ENCODE measurements at places on chromosomes 2 and 18.

- DNase-seq = no peak
Measured at GRCh38 chr2:215370112-215370965, 58.5 kb downstream of the ATIC start.

DNA sequence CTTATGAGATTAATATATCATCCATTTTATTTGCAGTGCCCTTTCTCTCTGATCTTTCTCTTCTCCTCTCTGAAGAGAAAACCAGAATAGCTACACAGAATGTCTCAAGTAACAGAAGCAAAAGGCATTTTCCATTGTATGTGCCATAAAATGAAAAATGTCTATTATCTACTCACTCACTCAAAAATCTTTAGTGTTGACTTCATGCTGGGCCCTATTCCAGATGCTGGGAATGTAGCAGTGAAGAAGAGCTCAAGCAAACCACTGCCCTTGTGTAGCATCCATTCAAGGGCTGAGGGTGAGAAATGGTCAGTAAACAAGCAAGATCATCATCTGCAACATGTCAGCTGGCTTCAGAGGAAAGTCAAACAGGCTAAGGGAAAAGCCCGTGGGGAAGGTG, 427.7 kb downstream of the METTL4 start:
- DNase-seq = no peak

GRCh38 chr2:239822146-239822831, 202.9 kb downstream of the NDUFA10 start:
- no peak for DNase-seq

DNA sequence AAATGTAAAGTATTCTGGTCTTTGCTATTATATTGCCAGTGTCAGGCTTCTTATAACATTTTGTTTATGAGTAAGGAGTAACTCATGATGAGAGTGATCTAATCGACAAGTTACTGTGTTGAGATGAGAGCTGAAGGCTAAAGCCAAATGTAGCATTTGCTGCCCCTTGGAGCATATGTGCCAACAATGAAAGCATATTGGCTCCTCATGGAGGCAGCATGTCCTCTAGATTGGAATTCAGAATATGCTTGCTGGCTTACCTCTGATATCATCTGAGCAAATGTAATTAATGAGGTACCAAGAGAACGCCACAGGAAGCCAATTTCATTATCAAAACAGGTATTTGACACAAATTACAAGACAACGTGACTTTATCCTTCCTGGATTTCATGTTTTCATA, 781.1 kb upstream of the FSHR start:
- no peak for DNase-seq

DNA sequence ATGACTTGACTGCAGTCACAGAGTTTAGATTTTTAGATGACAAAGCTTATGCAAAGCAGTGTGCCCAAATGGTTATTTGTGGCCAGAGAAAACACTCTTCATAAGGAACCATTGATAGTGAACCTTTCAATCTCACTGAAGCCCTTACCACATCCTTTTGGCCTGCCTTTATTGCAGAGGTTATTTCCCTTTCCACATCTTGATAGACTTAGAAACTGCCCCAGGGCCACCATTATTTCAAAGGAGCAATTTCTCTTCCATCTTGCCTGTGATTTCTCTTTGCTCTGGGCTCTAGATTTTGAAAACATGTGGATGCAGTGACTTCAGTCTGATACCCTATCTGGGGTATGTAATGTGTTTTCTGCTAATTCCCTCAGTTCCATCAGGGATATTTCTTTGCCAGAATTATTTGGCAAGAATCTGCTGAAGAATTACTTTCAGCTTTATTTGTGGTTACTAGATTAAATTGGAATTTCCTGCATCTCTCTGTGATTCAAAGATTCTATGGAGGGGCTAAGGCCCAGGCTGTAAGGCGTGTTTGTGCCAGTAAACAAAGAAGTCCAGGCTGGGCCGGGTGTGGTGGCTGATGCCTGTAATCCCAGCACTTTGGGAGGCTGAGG, 51.0 kb downstream of the MOGAT1 start:
- no peak for DNase-seq

GRCh38 chr2:53635694-53636093, 131.9 kb upstream of the CHAC2 start:
- no peak for DNase-seq

- no peak for DNase-seq
Measured at GRCh38 chr2:84914334-84914733, 8.9 kb downstream of the TMSB10 start.

- DNase-seq = no peak
Measured at GRCh38 chr2:119513832-119514231, 10.5 kb downstream of the SCTR start.

GRCh38 chr2:43879261-43879660, 40.5 kb downstream of the ABCG8 start:
- DNase-seq = no peak

- no peak for DNase-seq
Measured at GRCh38 chr2:165369131-165369897, 100.2 kb upstream of the CSRNP3 start.

DNA sequence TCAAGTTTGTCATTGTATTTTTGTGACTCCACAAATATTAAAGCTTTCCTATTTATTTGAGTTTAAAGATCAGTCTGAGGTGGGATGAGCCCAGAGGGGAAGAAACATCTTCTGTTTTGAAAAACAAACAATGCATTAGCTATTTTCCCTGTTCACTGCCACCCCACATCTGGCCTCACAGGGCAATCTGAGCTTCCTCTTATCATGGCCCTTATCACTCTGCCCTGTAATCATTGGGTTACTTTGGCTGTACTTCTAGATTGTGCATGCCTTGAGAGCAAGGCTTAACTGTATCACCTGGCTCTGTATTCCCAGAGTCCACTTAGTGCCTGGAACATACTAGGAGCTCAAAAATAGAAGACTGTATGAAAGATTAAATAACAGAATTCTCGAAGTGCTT, 241.6 kb upstream of the NT5C1B start:
- no peak for DNase-seq

GRCh38 chr2:224009605-224010315, 29.3 kb downstream of the SERPINE2 start:
- no peak for DNase-seq

DNA sequence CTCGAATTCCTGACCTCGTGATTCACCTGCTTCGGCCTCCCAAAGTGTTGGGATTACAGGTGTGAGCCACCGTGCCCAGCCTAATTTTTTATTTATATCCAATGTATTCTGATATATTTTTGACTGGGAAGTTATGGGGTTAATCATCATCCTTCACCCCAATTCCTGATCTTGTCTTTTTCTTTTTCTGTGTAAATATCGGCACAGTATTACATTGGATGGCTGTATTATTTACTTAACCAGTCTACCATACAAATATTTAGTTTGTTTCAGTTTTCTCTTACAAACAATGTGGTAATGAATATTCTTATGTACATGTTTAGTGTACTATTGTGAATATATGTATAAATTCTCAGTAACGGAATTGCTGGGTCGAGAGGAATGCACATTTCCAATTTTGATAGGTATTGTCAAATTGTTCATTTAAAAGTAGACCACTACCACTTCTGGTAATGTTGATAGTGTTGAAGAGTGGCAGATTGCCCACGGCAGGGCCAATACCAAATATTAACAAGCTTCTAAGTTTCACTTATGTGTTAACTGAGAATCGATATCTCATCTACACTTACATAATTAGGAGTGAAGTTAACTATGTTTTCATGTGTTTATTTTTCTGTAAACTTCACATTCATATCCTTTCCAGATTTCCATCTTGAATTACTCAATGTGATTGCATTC, 196.7 kb downstream of the ALPK2 start:
- no peak for DNase-seq

DNA sequence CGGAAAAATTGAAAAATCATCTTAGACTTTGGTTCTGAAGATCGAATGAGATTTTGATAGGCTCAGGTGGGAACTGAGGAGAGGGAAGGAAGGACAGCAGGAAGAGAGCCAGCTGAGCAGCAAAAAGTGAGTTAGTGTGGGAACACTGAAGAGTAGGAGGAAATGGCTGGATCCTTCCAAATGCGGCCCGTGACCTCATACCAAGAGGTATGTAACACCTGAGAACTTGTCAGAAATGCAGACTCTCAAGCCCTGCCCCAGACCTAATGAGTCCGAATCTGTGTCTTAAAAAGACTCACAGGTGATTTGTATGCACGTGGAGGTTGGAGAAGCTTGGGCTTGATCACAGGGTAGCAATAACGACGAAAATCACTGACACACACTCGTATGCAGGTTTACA, 42.0 kb downstream of the COL4A3 start:
- no peak for DNase-seq

- no peak for DNase-seq
Measured at GRCh38 chr2:107062599-107063220, 176.7 kb upstream of the ST6GAL2 start.

DNA sequence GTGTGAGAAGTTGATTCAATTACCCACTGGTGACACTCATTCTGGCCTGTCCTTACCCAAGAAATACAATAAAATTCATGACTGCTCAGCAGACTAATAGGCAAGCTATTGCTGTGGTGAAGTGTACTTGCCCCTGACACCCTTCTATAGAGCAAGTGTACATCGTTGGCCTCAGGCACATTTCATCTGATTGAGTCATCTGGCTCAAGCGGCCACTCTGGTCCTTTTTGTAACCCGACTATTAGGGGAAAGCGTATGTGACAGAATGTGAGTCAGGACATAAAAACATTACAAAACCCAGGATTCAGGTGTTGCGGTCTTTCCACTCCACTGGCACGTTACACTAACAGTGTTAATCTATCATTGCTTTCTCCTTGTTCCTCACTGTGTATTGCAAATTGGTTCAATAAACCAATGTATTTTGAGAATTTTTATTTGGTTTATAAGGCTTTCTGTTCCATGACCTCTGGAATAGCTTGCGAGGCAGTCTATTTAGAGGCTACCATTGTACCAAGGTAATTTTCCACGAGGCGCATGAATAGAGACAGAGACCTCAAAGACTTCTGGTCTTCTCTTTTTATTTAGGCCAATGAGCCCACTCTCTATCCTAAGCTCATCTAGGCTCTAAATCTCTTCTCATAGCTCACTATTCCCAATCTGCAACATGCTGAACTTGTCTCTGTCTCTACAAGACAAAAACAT, 10.2 kb upstream of the TTC32 start:
- DNase-seq = no peak

GRCh38 chr2:227462462-227462951, 9.4 kb upstream of the AGFG1 start:
- no peak for DNase-seq
